ENCODE measurements at places on chromosomes 1 and 21.
A peak's percentile ranks its signal among the peaks of the same experiment; 100 is the strongest.

DNA sequence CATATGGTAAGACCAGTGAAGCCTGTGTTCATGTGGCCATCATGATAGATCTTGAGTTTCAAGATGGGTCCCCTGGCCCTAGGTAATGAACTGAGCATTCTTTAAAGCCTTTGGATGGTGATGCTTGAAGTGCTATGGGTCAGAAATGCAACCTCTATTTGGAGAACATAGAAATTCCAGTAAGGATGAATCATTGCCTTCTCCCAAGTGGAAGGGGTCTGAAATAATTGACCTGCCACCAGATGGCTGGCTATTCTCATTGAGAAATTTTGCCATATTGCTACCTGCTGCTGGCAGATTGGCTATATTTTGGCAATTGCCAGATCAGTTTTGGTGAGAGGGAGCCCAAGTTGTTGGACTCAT is 739 bp upstream of the IFI6 start:
- no peak for DNase-seq

DNA sequence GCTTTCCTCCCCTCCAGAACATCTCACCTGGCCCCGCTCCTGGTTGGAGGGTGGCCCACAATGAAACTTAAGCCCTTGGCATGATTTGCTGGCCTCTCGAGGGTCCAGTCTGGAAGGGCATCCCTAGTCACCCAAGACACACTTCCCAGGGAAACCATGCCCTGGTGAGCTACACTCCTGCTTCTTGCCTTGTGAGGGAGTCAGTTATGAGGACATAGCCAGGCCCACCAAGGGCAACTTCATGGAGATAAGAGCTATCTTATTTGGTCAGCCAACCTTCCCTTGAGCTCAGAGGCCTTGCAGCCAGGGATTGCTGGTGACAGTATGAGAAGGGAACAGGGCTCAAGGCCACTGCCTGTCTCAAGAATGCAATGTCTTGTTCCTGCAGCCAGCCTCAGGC is 9.7 kb downstream of the TNR start:
- DNase-seq, result no peak

- DNase-seq, result no peak
Measured at GRCh38 chr1:97144527-97144926, 422.9 kb downstream of the PTBP2 start.

GRCh38 chr1:173507205-173507846 is 30.2 kb downstream of the PRDX6 start:
- DNase-seq, result no peak

DNA sequence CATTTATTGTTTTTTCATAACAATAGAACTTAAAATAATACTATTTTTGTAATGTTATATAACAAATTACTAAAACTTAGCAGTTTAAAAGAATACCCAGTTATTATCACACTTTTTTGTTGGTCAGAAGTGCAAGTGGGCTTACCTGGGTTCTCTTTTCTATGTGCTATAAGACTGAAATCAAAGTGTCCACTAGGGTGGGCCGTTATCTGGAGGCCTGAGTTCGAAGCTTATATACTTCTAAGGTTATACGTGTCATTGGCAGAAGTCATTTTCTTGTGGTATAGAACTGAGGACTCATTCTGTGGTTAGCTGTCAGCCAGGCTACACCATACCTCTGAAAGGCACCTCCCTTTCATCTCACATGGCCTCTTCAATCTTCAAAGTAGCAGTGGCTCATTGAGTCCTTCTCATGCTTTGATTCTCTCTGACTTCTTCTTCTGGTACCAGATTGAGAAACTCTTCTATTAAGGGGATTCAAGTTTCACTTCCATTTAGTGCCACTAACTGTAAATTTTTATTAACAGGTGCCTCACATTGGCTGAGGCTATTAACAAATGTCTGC is 414.3 kb downstream of the AMY1C start:
- DNase-seq, result no peak

DNA sequence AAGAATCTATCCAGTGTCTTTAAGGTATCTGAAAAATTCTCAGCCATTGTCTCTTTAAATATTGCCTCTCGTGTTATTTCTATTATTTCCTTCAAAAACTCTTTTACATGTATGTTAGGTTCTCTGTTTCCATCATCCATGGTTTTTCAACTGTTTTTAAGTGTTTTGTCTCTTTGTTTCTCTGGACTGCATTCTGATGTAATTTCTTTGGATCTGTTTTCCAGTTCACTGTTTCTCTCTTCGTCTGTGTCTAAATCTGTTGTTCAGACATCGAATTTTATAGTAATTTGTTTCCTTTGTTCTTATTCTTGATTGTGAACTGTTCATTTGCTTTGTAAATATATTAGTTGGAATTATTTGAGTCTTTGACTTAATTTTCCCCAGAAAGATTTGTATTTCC is 44.1 kb downstream of the POFUT2 start:
- DNase-seq, result no peak

GRCh38 chr1:180112984-180113647 is 41.6 kb upstream of the QSOX1 start:
- DNase-seq, result no peak

- DNase-seq, result no peak
Measured at GRCh38 chr1:85070972-85071492, 22.7 kb upstream of the MCOLN3 start.

GRCh38 chr1:108154314-108154713 is 45.8 kb downstream of the SLC25A24 start:
- DNase-seq, result no peak

- peak; percentile 23 for DNase-seq
Measured at GRCh38 chr1:165645654-165646366, 14.8 kb downstream of the MGST3 start.

DNA sequence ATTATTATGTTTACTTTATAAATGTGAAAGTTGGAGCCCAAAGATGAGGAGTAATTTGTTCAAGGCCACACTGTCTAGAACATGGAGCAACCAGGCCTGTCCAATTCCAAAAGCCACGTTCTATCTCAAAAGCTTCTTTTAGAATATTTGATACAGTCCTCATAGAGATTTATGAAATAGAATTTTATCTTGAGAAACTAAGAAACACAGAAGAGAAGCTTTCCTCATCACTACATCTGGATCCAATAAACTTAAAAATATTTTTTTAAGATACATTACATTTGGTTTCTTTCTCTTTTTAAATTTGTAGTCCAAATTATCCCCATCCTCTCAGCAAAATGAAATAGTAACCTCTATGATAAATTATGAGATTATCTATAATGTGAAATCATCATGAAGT is 58.9 kb downstream of the DDAH1 start:
- no peak for DNase-seq

GRCh38 chr1:235663628-235664027 is 14.0 kb upstream of the GNG4 start:
- DNase-seq, result no peak

GRCh38 chr1:33692206-33693188 is 171.4 kb upstream of the HMGB4 start:
- no peak for DNase-seq

- no peak for DNase-seq
Measured at GRCh38 chr1:54053745-54054437, 483 bp downstream of the TCEANC2 start.

- no peak for DNase-seq
Measured at GRCh38 chr1:208531003-208531750, 287.0 kb upstream of the PLXNA2 start.

GRCh38 chr1:165875171-165875570 is 47.8 kb downstream of the UCK2 start:
- DNase-seq, result no peak

- peak; percentile 37 for DNase-seq
Measured at GRCh38 chr1:9449110-9449627, 90.1 kb upstream of the SLC25A33 start.

DNA sequence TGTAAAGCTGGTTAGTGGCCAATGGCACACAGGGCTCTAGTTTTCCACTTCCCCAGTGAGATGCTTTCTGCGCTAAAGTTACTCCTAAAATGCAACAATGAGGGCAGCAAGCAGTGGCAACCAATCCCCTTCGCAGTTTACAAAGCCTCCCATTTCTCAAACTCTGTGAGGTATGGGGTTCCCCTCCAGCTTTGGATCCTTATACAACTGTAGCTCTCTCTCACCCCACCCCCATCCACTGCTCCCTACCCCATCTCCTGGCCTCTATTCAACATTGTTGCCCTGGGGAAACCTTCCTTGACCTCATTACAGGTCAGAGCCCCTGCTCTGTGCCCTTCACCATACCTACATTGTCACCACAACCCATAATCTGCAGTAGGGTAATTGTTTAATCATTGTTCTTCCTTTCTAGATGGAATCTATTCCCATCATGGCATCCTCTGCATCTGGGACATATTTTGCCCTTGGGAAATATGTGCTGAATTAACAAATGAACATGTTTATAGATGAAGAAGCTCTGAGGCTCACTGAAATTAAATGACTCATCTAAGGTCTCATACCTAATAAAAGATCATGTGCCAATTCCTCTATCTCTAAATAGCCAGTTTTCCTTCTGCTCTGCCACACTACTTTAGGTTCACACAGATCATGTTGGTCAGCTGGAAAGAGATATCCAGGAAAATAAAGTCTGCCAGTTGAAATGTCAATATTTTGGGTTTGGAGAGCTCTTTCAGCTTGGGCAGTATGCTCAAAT is 12.6 kb downstream of the KIAA0040 start:
- DNase-seq, result no peak

GRCh38 chr21:36159356-36159921 is 2.8 kb downstream of the DOP1B start:
- DNase-seq, result no peak

DNA sequence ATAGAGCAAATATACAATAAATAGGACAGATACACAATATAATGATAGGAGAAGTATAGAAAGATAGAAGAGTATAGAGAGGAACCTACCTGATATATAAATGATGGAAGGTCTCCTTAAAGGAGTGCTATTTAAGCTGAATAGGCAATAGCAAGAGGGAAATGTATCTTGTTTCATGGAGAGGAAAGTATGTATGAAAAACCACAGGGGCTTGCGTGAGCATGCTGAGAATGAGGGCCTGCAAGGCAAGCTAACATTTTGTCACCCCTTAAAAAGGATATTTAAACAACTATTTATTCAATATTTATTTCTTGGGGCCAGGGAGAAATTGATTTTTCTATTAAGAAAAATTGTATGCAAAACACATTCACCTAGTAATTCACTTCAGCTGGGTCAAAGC is 150.9 kb upstream of the ZRANB2 start:
- DNase-seq, result no peak

DNA sequence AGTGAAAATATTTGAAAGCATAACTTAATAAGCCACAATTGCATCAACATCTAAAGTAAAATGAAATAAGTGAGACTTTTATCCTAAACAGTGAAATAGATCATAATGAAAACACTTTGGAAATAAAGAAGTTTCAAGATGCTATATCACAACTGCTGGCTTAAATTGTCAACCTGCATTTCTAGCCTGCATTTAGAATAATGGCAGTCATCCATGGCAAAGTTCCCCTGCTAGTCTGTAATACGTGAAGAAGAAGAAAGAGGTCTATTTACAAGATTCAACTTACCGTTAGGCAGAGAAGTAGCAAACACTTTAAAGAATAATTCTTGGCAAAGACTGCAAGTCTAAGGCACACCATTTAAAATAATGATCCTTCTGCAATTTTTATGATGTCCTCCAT is 133.6 kb downstream of the DPYD start:
- DNase-seq, result no peak

- no peak for DNase-seq
Measured at GRCh38 chr1:174344162-174344561, 103.6 kb upstream of the GPR52 start.

DNA sequence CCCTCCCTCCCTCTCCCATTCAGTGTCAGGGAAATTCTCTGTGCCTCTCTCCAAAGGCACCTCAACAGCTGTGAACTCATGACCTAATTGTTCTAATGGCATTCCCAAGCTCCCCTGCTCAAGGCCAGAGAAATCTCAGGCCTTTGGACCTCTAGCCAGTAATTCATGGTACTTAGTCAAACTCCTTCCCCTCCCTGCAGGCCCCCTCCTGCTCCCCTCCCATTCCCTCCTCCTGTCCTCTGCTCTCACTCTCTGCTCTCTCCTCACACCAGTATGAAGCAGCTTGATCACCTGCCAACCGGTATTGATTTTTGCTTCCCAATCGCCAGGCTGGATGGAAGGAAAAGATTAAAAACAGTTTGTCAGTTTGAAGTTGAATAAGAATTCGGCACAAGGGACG is 370.5 kb upstream of the PBX1 start:
- DNase-seq, result no peak

DNA sequence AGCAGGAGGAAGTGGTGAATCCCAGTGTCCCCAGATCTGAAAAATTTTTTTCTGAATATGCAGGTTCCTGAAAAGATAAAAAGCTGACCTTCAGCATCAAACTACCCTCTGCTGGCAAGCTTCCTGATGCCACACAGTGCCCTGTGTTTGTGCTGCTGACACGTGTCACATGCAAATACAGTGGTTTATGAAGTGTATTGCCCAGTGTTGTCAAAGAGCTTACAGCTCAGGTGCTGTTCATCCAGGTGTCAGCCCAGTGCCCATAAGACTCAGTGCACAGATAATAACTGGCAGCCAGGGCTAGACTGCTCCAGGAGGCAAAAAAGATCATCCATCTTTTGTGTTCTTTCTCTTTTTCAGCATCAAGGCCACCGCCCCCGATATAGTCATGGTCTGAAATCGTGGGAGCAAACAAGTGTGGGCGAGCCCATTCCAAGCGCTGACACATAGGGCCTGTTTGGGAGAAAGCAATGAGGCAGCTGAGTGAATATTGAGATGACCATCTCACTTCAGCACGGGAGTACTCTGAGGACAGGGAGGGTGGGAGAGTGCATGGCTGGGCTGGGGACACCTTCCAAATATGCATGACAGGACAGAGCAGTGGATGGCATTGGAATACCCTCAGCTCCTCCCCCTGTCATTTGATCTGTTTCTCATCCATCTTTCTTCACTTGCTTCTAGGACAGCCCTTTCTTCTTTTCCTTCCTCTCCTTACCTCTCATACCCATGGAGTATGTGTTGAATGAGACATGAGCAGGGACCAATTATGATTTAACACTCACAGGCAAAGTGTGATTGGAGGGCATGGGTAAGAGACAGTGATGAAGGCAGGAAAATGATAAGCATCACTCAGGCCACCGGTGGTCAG is 6.4 kb upstream of the KCNK1 start:
- no peak for DNase-seq
